Osteoblast (primary cell): ENCODE measurements at places on chromosomes 1 and 21. TPM values are rescaled to one million over a fixed set of nuclear protein-coding genes. Genes with fewer than 3 reads are reported as not detected.
A peak's percentile ranks its signal among the peaks of the same experiment; 100 is the strongest.

Gene F13B
- total RNA-seq: under 0.01 TPM in 1 of 2 replicates, not detected in the other

Gene TNFAIP8L2
- not detected in 2 replicates for total RNA-seq

Gene CCDC27
- total RNA-seq: not detected in 2 replicates

GRCh38 chr1:67724928-67725560 lies 40.0 kb downstream of the GADD45A start:
- DNase-seq: no peak

DNA sequence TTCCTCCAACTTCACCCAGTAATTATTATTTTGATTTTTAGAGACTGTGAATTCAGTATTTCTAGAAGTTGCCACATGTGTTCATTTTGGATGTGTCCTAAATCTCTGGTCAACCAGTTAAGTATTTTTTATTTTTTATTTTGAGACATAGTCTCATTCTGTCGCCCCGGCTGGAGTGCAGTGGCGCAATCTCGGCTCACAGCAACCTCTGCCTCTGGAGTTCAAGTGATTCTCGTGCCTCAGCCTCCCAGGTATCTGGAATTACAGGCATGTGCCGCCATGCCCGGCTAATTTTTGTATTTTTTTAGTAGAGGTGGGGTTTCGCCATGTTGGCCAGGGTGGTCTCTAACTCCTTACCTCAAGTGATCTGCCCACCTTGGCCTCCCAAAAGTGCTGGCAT lies 8.0 kb downstream of the MACF1 start:
- DNase-seq: no peak

Gene NBPF15
- total RNA-seq: 36.2 and 79.0 TPM in 2 replicates

- DNase-seq: no peak
Observed at GRCh38 chr1:69919129-69919921, 286.1 kb downstream of the LRRC40 start.

- DNase-seq: no peak
Observed at GRCh38 chr1:170685166-170685565, 21.2 kb downstream of the PRRX1 start.

GRCh38 chr1:81549588-81550127 lies 251.1 kb upstream of the ADGRL2 start:
- DNase-seq: peak; percentile 46

Gene SLC45A1
- total RNA-seq: 1.8 and 2.4 TPM in 2 replicates

DNA sequence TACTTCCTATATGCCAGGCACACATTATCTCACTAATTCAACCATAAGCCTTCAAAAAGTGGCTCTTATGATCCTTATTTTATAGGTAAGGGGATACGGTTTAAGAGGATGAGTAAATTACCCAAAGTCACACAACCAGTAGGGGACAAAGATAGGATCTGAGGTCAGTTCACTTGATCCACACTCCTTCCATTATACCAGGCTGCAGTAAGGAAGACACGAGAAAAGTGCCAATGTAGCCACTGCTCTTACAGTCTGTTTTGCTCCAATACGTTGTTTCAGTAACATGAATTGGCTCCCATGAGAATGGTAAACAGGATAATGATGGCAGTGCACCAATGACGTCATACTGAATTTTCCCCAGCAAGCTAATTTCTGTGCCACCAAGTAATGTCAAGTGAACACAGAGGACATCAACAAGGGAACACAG lies 15.4 kb upstream of the GUCA2A start:
- no peak for DNase-seq
